ENCODE measurements at places on chromosomes 2 and 18.
A peak's percentile ranks its signal among the peaks of the same experiment; 100 is the strongest.

- no peak for DNase-seq
These were observed 140.5 kb upstream of the TNP1 start for GRCh38 chr2:217000406-217000805.

- no peak for DNase-seq
These were observed 435.1 kb upstream of the HS6ST1 start for GRCh38 chr2:128753800-128754199.

GRCh38 chr18:10100196-10100595, 186.4 kb downstream of the VAPA start:
- DNase-seq, result no peak

DNA sequence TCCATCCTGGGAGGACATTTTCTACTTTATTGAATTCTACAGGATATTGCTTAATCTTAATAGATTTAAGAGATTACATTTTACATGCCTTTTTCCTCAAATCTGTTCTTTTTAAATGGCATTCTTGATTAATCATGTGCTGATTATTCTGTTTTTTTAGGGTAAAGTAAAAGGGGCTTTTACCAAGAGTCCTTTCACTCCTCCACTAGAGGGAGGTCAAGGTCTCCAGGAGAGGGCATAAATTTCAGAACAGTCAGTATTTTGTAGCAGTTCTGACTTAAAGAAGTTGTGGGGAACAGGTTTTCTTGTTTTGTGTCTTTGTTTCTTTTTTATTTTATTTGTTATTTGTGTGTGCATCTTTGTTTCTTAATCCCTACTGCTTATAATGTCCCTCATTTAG, 25.4 kb downstream of the WDR75 start:
- peak; percentile 22 for DNase-seq

DNA sequence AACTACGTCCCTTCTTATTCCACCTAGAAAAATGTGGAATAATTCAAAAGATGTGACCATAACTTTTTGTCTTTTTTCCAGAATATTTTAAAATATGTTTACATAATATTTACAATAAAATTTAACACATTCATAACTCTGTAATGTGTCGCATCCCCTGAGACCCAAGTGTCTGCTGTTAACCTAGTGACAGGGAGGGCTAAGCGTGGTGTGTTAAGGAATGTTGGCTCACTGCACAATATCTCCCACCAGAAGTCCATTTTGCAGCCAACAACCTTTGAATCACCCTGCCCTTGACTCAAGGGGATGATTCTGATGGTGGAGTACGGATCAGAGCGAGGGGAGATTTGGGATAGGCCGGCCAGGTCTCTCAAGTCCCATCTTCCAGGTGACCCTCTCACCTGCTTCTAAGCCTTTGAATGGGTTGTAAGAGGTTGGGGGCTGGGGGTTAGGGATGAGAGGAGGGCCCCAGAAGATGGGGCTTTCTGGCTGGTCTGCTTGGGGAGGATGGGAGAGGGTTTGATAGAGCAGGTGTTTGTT, 43.3 kb downstream of the SERTAD2 start:
- no peak for DNase-seq

DNA sequence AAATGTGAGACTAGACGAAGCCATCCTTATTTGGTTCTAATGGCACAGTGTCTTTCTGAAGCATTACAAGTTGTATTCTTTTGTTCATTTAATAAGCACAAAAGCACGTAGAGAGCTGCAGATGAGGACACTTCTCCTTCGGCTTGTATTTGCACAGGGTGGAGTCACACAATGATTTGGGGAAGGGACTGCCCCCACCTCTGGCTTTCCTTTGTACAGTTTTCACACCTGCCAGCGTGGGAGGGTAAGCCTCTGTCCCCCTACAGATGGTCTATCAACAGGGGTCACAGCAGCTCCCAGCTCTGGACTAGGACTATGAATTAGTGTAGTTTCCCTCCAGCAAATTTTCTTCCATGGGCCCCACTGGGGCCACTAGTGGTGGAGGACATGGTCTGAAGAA, 108.2 kb upstream of the KLHL14 start:
- DNase-seq, result no peak

- DNase-seq, result no peak
These were observed 85.6 kb upstream of the SLC66A3 start for GRCh38 chr2:11069566-11070185.

DNA sequence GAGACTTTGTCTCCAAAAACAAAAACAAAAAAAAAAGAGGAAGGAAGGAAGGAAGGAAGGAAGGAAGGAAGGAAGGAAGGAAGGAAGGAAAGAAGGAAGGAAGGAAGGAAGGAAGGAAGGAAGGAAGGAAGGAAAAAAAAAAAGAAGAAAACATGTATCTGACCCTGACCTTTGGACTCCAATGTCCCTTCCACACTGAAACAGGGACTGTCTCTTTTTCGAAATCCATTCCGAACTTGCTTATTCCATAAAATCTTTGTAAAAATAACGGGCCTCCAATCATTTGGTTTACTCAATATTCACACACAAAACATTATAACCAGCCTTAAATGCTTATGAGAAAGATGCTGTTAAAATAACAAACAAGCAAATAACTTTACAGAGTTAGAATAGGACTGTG, 225.7 kb downstream of the TCF4 start:
- no peak for DNase-seq

DNA sequence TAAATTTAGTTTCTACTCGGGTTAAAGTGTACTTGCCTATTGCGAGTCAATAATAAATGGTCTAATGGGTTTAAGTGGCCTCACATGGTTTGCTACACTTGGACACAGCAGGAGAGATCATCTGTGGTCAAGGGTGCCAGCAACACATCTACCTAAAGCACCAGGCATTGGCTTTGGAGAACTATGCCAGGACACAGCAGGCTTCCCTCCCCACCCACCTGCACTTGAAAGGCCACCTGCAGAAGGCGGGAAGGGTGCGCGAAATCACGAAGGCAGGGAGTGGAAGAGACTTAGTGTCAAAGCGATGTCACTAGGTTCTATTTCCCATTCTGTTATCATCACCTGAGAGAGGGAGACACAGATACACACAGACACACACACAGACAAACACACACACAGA, 44.5 kb downstream of the MYT1L start:
- no peak for DNase-seq

GRCh38 chr2:173806761-173807160, 158.4 kb downstream of the SP3 start:
- DNase-seq, result no peak

DNA sequence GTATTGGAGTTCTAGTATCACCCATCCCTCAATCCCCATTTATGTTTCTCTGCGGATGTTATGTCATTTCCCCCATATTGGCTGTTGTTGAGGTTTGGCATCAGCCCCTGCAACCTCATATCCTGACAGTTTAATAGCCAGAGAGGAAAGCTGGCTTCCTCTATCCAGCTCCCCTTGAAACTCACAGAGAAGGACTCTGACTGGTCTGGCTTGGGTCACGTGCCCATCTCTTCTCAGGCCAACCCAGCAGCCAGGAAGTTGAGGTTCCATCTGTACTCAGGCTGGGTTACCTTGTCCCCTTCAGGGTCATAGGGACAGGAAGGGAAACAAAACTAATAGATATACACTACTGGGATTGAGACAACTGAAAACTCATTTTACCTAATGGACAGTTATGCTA, 148.0 kb upstream of the SLC14A2 start:
- no peak for DNase-seq

GRCh38 chr2:61220768-61221167, 58.8 kb downstream of the C2orf74 start:
- no peak for DNase-seq

GRCh38 chr18:66136039-66136438, 385.2 kb downstream of the CDH7 start:
- DNase-seq, result peak; percentile 27

DNA sequence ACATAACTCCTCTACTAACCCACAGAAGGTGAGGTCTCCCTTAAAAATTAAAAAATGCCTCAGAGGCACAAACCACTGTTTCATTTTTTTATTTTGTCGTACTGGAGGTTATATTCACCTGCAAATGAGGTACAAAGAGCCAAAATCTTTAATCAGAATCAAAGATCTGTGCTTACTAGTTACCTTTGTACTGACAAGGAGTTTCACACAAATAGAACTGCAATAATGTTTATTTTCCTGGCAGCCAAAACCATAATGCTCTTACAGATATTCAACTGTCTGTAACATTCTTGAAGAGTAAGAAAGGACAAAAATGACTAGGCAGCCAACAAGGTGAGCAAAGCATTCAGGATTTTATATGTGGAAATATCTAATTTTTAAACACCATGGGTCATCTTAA, 105.1 kb upstream of the NOL4 start:
- no peak for DNase-seq

DNA sequence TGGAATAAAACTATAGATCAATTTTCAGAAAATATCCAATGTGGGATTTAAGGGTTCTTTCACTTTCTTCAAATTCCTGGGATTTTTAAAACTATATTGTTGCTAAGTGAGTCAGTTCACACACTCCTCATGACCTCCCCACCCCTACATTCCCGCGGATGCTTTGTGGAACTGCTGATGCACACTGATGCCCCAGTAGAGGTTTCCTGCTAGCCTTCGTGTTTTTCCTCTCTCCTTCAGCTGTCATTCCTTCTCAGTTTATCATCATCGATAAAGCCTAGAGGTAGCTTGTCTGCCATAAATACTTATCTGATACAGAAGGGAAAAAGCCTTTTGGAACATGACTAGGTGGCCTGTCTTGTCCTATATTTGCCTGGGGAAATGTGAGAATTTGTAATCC, 67.4 kb upstream of the GALNT5 start:
- no peak for DNase-seq

DNA sequence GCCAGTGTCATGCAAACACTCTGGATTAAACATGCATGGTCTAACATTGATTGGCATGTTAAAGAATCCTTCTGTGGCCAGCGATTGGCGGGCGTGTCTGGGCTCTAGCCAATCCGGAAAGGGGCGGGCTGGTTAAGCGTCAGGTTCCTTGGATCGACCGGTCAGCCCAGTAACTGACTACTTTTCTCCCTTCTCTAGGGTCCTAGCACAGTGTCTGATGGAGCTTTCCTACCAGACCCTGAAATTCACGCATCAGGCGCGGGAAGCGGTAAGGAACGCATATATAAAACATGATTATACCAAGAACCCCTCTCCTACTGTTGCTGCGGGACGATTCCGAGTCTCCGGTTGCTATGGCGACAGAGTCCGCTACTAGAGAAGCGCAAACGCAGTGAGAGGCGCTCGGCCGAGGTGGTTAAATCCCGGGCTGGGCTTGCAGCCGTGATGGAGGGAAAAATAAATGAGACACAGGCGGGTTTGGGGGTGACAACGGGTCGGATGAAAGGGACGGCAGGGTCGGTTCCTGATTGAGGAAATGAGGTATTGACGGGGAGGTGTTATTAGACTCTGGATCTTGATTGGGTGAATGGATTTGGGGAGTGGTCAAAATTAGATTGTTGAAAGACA, 29.4 kb downstream of the KATNAL2 start:
- DNase-seq, result peak; percentile 81

DNA sequence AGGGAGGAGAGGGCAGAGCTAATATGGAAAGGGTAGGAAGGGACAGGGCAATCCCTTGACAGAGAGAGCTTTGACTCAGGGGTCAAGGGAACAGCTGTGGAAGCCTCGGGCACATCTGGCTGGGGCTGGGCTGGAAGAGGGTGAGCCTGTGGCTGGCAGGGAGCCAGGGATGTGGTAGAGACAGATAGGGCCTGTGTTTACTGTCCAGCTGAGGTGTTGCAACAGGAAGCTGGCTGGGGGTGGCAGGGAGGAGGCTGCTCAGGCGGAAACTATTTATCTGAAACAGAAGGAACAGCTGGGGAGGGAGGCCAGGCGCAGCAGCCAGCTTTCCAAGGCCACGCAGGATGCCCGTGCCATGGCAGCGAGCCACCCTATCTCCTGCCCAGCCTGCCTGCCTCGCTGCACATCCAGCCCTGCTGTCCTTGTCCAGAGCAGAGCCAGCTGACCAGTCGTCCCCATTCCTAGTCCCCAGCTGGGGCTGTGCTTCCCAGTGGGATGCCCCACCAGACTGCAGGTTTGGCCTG, 264.7 kb downstream of the CYP26B1 start:
- no peak for DNase-seq

DNA sequence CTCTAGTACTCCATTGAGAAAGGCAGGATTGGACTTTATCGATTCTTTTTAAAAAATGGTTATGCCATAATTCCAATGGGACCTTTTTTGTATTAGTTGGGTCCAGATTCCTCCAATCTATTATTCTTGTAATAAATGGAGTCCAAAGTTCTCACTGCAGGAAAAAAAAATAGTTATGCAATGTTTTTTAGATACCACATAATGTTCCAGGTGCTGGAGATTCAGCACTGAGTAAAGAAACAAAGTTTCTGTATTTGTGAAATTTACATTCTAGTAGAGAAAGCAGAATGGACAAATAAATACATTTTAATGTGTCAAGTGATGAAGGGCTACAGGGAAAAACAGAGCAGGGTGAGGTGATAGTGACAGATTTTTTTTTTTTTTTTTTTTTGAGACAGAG, 78.5 kb upstream of the MYCN start:
- no peak for DNase-seq

DNA sequence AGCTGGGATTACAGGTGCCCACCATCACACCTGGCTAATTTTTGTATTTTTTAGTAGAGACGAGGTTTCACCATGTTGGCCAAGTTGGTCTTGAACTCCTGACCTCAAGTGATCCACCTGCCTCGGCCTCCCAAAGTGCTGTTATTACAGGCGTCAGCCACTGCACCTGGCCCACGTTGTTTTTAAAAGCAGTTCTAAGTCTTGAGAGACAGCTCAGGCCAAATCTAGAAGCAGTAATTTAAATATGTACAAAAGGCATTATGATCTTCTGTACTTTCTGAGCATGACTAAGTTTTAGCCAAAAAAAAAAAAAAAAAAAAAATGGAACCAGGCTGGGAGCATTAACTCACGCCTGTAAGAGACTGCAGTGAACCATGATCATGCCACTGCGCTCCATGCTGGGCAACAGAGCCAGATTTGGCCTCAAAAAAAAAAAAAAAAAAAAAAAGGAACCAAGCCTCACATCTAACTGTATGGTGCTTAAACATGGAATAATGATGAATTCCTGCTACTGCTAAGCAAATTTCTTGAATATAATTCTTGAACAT, 4.0 kb downstream of the ABHD3 start:
- DNase-seq, result no peak

GRCh38 chr2:8324901-8325300, 357.0 kb upstream of the ID2 start:
- no peak for DNase-seq

DNA sequence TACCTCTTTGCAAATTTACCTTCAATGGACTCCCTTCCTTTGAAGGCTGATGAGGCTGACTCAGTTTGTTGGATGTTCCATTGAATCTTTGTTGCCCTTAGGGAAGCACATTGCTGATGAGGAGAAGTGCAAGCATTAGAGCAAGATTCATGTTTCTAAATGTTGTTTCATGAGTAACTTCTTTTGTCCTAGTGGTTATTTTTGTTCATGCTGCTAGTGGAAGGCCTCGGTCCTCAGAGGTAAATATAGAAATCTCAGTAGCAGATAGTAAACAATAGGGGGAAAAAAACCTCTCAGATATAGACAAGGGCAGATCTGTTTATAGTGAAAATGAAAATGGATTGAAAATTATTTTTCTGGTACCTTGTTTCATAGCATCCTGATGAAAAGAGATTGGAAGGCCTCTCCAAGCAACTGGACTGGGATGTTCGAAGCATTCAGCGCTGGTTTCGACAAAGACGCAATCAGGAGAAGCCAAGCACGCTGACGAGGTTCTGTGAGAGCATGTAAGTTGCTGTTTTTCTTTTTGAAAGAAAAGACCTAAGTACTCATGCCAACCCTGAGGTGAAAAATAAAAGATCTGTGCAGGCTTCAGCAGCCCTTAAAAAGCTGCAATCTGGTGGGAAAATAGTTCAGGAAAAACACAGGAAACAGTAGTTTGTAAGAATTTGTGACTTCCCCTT, 104.9 kb downstream of the CERS6 start:
- no peak for DNase-seq

Measured in NT2/D1 (cell line).